ENCODE measurements at places on chromosomes 12 and 14. TPM values are rescaled to one million over a fixed set of nuclear protein-coding genes. Genes with fewer than 3 reads are reported as not detected.
A peak's percentile ranks its signal among the peaks of the same experiment; 100 is the strongest.

GPR68 gene
- 10.8 TPM for total RNA-seq

- DNase-seq, result no peak
- no peak overlapping the region for H3K27ac ChIP-seq
- no peaks in the 10 kb centered on the region for H3K4me1 ChIP-seq
- no peaks in the 10 kb centered on the region for H3K36me3 ChIP-seq
Observed at GRCh38 chr12:100493396-100494012, 19.8 kb downstream of the NR1H4 start.

FGF23 gene
- total RNA-seq, result not detected

ACOT4 gene
- 1.2 TPM for total RNA-seq

DNA sequence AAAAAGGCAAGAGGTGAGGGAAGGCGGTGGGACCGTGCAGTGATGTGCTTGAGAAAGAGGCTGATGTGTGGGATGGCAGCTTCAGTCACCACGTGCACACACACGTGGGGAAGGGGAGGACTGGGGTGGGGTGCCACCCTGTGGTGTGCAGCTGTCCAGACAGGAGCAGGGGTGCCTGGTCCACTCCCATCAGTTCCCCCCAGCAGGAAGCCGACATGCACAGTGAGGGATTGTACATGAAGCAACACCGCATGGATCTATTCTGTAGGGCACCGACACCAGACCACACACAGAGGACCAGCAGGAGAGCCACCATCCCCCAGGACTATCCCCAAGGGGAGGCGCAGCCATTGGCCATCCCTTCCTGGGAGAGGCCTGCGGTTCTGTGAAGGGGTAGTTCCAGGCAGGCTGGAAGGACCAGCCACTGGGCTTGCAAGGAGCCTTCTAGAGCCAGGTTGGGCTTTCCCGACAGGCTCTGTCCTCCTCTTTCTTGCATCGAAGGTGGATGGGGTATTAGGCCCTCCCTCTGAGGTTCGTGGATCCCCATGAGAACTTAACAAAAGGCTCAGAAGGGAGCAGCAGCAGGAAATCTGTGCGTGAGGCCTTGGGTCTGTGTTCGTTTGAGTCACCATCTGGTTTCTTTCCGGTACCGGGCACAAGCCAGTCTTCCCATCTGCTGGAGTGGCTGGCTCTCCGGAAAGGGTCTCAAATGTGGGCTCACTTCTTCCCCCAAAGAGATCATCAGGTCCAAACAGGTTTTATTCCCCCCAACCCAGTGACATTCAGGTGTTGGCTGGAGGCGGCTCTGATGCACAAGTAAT lies 59.8 kb downstream of the PLEKHG3 start:
- H3K4me3 ChIP-seq, result no peak overlapping the region
- no peaks in the 10 kb centered on the region for H3K27me3 ChIP-seq
- H3K27ac ChIP-seq, result no peak overlapping the region
- DNase-seq, result no peak
- H3K36me3 ChIP-seq, result no peaks in the 10 kb centered on the region
- H3K4me1 ChIP-seq, result peaks cover 69% of the 10 kb centered on the region

GRCh38 chr14:68692916-68693771 lies 99.7 kb downstream of the ZFP36L1 start:
- H3K36me3 ChIP-seq, result no peaks in the 10 kb centered on the region
- H3K4me3 ChIP-seq, result no peak overlapping the region
- no peaks in the 10 kb centered on the region for H3K27me3 ChIP-seq
- no peak overlapping the region for H3K27ac ChIP-seq
- no peak for DNase-seq
- peaks cover 6% of the 10 kb centered on the region for H3K4me1 ChIP-seq

GRCh38 chr12:91222746-91223145 lies 40.1 kb upstream of the DCN start:
- H3K36me3 ChIP-seq, result no peaks in the 10 kb centered on the region
- no peaks in the 10 kb centered on the region for H3K4me1 ChIP-seq
- no peak for DNase-seq
- no peak overlapping the region for H3K4me3 ChIP-seq
- H3K27ac ChIP-seq, result no peak overlapping the region

DNA sequence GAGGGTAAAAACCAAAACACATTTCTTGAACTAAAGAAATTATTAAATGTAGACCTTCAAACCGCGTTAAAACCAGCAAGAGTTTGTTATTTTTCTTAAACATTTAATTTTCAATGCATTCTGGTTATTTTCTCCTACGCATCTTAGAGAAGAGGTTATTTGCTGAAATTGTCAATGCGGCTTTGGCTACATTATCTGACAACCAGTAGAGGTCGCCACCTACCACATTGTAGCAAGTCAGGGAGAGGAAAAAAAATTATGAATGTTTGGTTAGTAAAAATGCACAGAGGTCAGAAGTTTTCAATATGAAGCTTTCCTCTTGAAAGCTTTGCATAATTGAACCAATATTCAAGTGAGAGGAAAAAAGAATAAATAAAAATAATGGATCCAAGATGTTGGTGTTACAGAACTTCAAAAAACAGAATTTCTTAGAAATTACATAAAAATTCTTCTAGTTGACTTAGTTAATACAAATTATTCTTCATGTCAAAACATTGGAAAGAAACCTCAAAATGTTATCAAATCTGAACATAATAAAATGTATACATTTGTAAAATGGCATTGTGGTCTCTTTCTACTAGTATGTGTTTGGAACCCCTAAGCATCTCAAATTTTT lies 159.4 kb upstream of the TMTC2 start:
- H3K4me3 ChIP-seq, result no peak overlapping the region
- H3K36me3 ChIP-seq, result no peaks in the 10 kb centered on the region
- no peaks in the 10 kb centered on the region for H3K4me1 ChIP-seq
- H3K27me3 ChIP-seq, result no peaks in the 10 kb centered on the region
- peak; percentile 26 for DNase-seq
- H3K27ac ChIP-seq, result no peak overlapping the region

GRCh38 chr12:10115311-10115710 lies 14.7 kb downstream of the CLEC7A start:
- H3K36me3 ChIP-seq, result no peaks in the 10 kb centered on the region
- no peaks in the 10 kb centered on the region for H3K27me3 ChIP-seq
- no peak overlapping the region for H3K4me3 ChIP-seq
- DNase-seq, result no peak

DNA sequence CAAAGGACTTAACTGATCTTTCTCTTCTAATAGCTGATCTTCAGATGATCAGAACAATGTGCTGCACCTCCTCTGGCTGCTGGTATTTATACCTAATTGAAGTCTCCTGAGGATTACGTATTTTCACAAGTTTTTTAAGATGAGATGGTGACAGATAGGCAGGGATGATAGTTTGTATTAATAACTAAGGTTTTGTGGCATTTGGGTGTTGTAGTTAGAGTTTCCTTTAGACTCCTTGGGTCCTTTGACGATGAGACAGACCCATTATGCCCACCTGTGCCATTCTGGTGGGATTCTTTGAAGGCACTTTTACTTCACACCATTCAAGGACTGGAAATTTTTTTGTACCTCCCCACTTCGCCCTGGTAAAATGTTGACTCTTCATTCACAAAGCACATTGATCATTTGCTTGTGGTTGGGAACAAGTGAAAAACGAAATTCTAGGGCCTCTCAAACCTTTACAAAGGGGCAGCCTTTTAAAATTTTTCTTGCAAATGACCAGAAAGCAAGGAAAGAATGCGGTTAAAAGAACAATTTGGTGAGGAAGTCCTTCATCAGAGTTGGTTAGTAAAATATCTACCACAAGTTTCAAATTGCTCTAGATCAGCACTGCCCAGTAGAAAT lies at the start of gene IFNG:
Gene IFNG, minus strand, starts transcription at position 60 of the 624 bp plus-strand sequence. CDS start 125 bp downstream, outside the sequence.
- no peaks in the 10 kb centered on the region for H3K27me3 ChIP-seq
- H3K4me3 ChIP-seq, result peak within 1 kb of the TSS; percentile 24
- H3K36me3 ChIP-seq, result no peaks in the 10 kb centered on the region
- peak within 1 kb of the TSS; percentile 41 for H3K27ac ChIP-seq
- H3K4me1 ChIP-seq, result peaks cover 50% of the 10 kb centered on the region

AMDHD1 gene
- total RNA-seq, result 1.8 TPM

- no peak overlapping the region for H3K27ac ChIP-seq
- no peak overlapping the region for H3K4me3 ChIP-seq
- no peak for DNase-seq
- H3K36me3 ChIP-seq, result no peaks in the 10 kb centered on the region
- H3K4me1 ChIP-seq, result no peaks in the 10 kb centered on the region
Observed at GRCh38 chr14:85728476-85729065, 198.6 kb downstream of the FLRT2 start.

DNA sequence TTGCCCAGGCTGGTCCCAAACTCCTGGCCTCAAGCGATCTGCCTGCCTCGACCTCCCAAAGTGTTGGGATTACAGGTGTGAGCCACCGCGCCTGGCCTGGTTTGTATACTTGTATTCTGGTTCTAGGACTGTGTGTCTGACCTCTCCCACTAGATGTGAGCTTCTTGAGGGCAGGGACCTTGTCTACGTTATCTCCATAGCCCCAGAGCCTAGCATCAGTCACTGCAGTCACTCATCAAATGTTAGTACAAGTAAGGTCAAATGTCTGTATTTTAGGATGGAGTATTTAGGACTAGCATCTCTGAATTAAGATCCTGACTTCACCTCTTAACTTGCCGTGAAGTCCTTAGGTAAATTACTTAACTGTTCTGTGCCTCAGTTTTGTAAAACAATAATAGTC lies 2.9 kb downstream of the RILPL2 start:
- peak overlapping the region; percentile 98 for H3K27ac ChIP-seq
- H3K27me3 ChIP-seq, result no peaks in the 10 kb centered on the region
- H3K4me1 ChIP-seq, result peaks cover 63% of the 10 kb centered on the region
- H3K4me3 ChIP-seq, result peak overlapping the region; percentile 28
- DNase-seq, result no peak
- no peaks in the 10 kb centered on the region for H3K36me3 ChIP-seq

DNA sequence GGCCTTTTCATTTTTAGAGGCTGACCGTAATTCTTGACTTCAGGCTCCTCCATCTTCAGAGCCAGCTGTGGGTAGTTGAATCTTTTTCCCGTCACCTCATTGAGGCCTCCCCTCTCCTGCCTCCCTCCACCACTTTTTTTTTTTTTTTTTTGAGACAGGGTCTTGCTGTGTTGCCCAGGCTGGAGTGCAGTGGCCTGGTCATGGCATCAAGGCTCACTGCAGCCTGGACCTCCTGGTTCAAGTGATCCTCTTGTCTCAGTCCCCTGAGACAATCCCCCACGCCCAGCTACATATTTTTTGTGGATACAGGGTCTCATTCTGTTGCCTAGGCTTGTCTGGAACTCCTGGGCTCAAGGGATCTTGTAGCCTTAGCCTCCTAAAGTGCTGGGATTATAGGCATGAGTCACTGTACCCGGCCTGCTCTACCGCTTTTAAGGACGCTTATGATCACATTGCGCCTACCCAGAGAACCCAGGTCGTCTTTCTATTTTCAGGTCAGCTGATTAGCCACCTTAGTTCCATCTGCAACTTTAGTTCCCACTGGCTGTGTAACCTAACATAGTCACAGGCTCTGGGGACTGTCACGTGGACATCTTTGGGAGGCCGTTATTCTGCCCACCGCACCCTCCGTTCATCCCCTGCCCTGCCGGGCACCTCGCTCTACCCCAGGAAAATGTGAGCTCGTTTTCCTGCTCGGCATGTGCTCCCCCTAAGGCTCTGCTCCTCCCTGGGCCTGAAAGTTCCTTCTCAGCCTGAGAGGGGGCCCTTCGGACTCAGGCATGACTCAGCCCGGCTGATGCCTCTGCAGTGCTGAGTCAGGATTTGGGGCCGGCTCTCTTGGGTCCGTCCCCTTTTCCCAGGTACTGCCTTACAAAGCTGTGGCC lies 13.4 kb downstream of the TNFAIP2 start:
- H3K27me3 ChIP-seq, result no peaks in the 10 kb centered on the region
- no peaks in the 10 kb centered on the region for H3K36me3 ChIP-seq
- H3K4me3 ChIP-seq, result no peak overlapping the region
- no peak for DNase-seq

NFE2 gene
- not detected for total RNA-seq

- H3K27me3 ChIP-seq, result no peaks in the 10 kb centered on the region
- no peak overlapping the region for H3K27ac ChIP-seq
- DNase-seq, result no peak
Observed at GRCh38 chr14:74945261-74945851, 10.0 kb downstream of the PGF start.

SLC25A21 gene
- total RNA-seq, result not detected

GRCh38 chr12:91347481-91348214 lies 165.0 kb upstream of the DCN start:
- H3K36me3 ChIP-seq, result no peaks in the 10 kb centered on the region
- H3K27me3 ChIP-seq, result no peaks in the 10 kb centered on the region

DNA sequence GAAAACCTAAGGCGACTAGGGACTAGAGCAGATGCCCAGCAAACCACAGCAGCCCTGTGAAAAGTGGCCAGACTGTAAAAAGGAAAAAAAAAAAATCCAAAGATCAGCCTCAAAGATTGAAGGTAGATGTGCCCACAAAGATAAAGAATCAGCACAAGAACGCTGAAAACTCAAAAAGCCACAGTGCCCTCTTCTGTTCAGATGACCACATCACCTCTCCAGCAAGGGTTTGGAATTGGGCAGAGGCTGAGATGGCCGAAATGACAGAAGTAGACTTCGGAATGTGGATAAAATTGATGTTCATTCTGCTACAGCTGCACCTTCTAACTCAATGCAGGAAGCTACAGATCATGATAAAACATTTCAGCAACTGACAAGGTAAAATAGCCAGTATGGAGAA lies 154.4 kb downstream of the GPHN start:
- H3K36me3 ChIP-seq, result no peaks in the 10 kb centered on the region
- no peak for DNase-seq
- no peaks in the 10 kb centered on the region for H3K27me3 ChIP-seq
- no peak overlapping the region for H3K27ac ChIP-seq
- H3K4me1 ChIP-seq, result no peaks in the 10 kb centered on the region

DNA sequence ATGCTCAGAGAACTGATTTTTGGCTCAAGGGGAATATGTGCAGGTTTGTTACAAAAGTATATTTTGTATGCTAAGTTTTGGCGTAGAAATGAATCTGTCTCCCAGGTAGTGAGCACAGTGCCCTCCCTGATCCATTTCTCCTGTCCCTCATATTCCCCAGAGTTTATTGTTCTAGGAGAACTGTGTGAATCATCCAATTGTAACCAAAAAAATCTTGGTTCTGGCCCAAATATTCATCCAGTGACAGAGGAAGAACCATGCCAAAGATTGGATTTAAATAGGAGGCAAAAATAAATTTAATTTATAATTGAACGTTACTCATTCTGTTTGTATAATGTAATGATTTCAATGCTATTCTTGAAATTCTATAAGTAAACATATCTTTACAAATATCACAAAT lies 4.8 kb downstream of the CATSPERB start:
- DNase-seq, result no peak
- H3K27me3 ChIP-seq, result no peaks in the 10 kb centered on the region
- H3K4me1 ChIP-seq, result no peaks in the 10 kb centered on the region

- H3K36me3 ChIP-seq, result no peaks in the 10 kb centered on the region
- no peak overlapping the region for H3K4me3 ChIP-seq
- no peak for DNase-seq
- peaks cover 5% of the 10 kb centered on the region for H3K4me1 ChIP-seq
- H3K27ac ChIP-seq, result no peak overlapping the region
Observed at GRCh38 chr14:86035882-86036281, 505.9 kb downstream of the FLRT2 start.

TDRD9 gene
- 0.28 TPM for total RNA-seq

GRCh38 chr12:7042842-7043241 lies 17.7 kb upstream of the C1S start:
- H3K27me3 ChIP-seq, result no peaks in the 10 kb centered on the region
- peaks cover 7% of the 10 kb centered on the region for H3K4me1 ChIP-seq
- H3K36me3 ChIP-seq, result no peaks in the 10 kb centered on the region
- no peak overlapping the region for H3K27ac ChIP-seq
- no peak overlapping the region for H3K4me3 ChIP-seq

PRIMA1 gene
- total RNA-seq, result not detected

STXBP6 gene
- total RNA-seq, result not detected

Data from CD4-positive, alpha-beta memory T cell (primary cell).